ENCODE measurements at places on chromosomes 3 and 15.
A peak's percentile ranks its signal among the peaks of the same experiment; 100 is the strongest.

DNA sequence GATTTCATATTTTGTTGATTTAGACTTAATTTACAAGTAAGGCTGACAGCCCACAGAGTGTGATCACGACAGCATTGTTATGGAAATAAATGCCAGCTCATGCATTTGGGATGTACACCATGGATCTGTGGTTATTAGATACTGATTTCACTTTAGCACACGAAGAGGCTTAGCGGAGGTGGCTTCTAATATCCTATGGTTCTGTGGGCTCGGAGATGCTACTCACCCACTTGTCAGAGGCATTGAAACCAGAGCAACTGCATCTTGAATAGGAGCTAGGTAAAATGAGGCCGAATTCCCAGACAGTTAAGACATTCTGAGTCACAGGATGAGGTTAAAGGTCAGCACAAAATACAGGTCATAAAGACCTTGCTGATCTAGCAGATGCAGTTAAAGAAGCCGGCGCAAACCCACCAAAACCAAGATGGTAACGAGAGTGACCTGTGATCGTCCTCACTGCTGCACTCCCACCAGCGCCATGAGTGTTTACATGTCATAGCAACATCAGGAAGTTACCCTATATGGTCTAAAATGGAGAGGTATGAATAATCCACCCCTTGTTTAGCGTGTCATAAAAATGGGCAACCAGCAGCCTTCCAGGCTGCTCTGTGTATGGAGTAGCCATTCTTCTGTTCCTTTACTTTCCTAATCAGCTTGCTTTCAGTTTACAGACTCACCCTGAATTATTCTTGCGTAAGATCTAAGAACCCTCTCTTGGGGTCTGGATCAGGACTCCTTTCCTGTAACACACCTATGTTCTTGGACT is 117.5 kb downstream of the PGPEP1L start:
- DNase-seq: peak; percentile 98

DNA sequence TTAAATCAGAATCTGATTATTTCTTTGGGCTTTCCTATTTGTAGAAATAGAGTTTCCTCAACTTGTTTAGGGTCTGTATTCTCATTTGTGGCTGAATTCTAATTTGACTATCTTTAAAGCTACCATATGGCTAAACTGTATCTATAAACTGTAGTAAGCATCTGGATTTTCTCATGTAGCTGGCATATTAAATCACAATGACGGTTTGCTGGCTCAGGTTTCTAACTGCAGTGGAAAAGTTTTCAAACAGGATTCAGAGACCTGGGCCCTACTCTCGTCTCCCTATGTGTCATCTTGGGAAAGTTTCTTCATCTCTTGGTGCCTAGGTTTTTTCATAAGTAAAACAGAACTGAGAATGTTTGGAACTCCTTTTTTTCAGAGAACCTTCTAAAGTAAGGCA is 68.3 kb downstream of the GALK2 start:
- DNase-seq: peak; percentile 90

DNA sequence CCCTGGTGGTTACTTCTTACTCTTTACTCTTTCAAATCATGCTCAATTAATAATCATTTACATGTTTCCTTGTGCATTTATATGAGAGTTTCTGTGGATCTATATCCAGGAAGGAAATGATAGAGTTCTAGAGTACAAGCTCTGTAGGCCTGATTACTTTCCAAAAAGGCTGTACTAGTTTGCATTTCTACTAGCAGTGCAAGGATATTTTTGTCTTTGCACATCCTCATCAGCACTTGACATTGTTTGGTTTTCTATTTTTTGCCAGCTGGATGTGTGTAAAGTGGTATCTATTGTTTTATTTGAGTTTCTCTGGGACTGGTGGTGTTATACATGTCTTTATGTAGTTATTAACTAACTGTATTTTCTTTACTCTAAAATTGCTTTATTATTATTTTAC is 19.6 kb upstream of the SLC7A14 start:
- DNase-seq: no peak

DNA sequence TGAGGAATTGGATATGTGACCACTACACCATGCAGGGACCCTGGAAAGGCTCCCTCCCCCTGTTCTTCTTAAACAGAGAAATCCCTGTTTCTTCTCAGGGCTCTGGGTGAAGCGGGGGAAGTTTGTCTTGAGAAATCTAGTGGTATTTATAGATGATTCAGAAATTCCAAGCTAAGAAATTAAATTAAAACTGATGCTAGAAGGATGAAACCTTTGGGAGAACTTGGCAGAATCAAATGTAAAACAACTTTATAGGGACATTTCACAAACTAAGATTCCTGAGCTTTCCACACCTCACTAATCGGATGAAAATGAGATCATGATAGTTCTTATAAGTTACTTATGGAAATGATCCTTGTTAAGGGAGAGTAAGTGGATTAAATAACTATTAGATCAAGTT is 54.2 kb downstream of the FBXL2 start:
- DNase-seq: peak; percentile 68

DNA sequence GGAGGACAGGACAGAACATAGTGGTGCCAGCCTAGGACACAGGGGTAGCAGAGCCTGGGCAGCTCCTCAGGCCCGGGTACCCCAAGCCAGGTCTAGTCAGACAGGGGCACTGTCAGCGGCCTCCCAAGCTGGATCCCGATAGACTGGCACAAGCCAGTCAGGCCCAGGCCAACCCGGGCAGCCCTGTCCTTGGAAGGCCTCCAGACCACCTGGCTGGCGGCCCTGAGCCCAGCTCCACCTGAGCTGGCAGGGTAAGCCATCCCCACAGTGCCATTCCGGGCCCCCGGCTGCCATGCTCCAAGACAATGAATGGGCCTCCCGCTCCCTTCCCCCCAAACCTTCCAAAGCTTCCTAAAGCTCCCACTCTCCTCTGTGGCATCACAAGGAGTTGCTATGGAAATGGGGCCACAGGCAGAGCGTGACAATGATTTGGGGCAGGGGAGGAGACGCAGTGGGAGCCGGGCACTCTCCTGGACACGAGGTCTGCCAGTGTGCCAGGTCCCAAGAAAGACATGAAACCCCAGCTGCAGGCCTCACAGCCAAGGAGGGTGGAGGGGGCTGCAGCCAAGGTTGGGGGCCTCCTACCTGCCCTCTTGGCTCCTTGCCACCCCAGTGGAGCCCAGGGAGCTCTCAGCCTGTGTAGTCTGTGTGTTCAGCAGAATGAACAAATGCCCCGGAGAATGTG is 165.6 kb upstream of the LINGO1 start:
- DNase-seq: no peak

DNA sequence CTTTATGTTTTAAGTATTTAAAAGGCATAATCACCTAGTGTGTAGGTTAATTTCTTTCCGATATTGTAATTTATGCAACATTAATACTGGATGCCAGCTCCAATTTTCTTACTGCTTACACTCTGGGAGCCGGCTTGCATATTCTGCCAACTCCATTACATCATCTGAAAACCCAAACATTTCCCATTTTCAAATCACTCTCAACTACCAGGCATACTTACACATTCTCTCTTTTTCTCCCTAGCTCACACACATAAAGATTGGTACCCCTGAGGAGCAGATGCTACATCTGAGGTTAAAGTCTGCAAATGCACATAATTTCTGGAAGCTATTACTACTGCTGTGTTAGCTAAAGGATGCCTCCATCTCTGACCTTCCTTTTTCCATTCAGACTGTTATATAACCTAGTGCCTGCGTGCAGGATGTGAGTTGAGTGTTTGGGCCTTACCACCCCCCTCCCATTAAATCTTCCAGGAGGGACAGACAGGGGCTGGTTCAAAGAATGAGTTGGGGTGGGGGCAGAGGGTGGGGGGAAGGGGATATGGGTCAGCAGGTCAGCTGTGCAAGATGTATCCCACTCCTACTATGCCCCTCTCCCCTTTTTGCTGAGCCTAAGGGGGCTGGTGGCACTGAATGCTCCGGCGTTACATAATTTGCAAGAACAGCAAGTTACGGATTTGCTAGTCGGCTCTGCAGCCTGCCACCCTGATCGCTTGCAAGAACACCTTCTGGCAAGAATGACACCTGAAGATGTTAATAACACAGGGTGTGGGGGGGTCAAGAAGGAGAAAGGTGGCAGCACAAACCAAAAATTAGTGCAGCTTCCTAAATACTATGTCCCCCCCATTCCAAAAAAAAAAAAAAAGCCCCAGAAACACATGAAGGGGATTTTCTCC is 2.5 kb downstream of the RORA start:
- no peak for DNase-seq

GRCh38 chr15:77024273-77025082 is 29.6 kb downstream of the PSTPIP1 start:
- peak; percentile 43 for DNase-seq

DNA sequence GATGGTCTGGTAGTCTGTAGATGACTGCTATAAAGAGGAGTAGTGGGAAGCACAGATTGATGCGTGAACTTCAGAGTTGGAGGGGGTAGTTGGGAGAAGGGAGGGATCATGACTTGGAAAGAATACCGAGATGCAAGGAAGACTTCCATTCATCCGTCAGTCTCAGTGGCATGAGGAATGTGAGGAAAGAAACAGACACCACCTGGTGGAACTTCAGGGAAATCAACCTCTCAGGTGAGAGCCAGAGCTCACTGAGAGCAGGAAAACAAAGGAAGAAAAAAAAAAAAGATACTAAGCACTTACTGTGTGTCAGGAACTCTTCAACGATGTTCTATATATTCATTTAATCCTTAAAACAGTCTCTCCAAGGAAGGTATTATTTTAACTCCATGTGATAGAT is 172.4 kb downstream of the OXSM start:
- no peak for DNase-seq

DNA sequence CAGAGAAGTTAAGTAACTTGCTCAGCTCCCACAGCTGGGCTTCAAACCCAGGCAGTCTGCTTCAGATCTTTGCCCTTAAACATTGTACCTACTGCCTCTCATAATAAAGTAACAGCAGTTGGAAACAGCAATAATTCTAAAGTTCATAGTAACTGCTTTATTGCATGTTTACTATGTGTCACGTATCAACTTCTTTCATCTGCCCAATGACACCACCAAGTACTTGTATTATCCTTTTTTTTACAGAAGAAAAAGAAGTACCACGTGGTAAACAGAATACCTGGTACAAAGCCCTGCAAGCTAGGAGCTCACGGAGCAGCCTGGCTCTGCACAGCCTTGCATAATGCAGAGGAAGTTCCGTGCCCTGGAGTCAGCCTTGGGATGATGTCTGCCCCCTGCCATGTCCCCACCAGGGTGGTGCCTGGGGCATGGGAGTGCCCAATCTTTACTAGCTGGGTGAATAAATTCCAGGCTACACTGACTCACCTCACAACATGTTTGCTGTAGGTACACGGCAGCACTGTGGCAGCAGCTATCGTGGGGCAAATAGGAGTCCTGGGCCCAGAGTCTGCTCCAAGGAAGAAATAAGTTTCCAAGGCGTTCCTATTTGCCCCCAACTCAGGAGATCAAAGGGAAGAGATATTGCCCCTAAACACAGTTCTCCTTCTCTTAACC is 77.2 kb downstream of the LDHAL6B start:
- DNase-seq: no peak

GRCh38 chr3:39440316-39440715 is 27.2 kb upstream of the MOBP start:
- no peak for DNase-seq

GRCh38 chr15:25684521-25685431 is 178.4 kb downstream of the ATP10A start:
- DNase-seq: peak; percentile 91

- DNase-seq: no peak
Observed at GRCh38 chr3:21889166-21889565, 138.2 kb upstream of the ZNF385D start.

DNA sequence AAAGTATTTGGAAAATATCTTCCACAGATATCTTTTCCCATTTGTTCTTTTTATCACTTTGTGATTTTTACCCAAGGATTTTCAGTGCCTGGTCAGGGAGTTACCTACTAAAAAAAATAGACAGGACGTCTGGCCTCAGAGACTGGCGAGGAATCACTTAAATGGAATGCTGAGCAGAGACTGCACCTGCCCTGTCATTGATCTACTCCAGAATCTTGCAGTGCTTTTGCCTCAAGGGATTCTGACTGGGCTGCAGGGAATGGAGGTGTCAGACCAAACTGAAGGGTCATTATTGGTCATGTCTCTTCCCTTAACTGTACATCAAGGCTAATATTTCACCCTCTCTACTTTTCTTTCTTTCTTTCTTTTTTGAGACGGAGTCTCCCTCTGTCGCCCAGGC is 12.1 kb upstream of the RYR3 start:
- DNase-seq: no peak
